ENCODE measurements at places on chromosomes 11 and 22.

- no peak for DNase-seq
Observed at GRCh38 chr22:49365191-49365837, 462.4 kb downstream of the BRD1 start.

- DNase-seq = no peak
Observed at GRCh38 chr11:440065-441042, 1.5 kb downstream of the ANO9 start.

DNA sequence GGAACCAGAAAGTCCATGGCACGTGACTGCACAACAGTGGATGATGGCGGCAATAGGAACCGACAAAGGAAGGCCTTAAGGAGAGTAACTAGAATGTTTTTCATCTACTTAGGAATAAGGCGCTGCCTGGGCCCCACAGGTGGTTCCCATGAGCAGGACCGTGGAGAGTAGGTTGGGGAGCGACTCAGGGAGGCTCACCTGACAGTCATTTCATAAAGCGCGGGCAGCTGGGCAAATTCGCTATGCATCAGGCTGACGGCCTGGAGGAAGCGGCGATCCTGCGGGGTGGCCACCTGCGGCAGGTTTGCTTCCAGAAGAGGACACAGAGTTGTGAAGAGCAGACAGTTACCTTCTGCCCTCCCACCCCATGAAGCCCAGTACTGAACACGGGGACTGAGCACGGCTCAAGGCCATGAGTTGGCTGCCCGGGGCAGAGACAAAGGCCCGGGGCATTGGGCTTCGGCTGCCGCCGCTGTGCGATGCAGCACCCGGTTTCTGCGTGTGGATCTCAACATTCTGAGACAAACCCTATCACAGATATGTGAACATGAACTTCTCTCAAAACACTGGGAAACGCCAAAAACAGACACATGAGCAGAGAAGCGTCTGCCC, 25.8 kb downstream of the HPS4 start:
- no peak for DNase-seq

- DNase-seq = no peak
Observed at GRCh38 chr11:124656774-124657630, 16.5 kb downstream of the SIAE start.

DNA sequence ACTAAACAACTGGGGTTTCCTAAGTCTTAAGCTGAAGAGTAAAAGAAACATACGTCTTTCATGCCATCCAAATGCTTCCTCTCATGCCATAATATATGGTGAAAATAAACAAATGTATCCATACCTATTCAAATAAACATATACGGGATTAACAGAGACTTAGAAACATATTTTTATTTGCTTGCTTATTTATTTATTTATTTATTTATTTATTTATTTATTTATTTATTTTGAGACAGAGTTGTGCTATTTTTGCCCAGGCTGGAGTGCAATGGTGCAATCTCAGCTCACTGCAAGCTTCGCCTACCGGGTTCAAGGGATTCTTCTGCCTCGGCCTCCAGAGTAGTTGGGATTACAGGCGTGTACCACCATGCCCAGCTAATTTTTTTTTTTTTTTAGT, 291.6 kb upstream of the CNTN5 start:
- DNase-seq = no peak
